ENCODE measurements at places on chromosomes 2 and 18.

DNA sequence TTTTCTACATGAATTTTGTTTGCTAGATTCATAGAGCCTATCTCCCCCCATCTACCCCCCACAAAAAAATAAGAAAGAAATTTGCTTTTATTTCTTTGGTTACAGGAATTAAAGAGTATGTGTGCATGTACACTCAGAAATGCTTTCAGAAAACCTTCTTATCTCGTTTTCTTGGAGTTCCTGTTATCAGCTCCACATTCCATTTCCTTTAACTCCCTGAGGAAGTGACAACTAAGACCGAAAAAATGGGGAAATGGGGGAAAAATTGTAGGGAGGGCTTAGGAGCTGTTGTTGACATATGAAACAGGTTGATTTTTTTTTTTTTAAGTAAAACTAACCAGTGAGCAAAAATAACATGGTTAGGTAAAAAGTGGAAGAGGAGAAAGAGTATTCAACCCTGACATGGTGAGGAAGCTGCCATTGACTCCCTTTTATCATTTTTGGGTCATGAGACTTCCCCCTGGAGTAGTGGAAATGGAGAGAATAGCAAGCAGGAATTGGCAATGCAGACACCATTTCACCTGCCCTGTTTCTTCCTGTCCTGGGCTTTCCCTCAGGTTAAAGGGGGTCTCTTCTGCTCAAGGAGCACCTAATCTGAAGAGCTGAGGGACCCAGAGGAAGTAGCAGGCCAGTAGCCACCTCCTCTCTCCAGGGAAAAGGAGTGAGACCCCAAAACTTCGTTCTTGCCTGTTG, 93.5 kb downstream of the OSBPL6 start:
- no peak overlapping the region for H3K27ac ChIP-seq
- no peaks in the 10 kb centered on the region for H3K4me1 ChIP-seq
- no peak for DNase-seq
- no peak overlapping the region for H3K4me3 ChIP-seq
- H3K27me3 ChIP-seq: no peaks in the 10 kb centered on the region
- H3K36me3 ChIP-seq: no peaks in the 10 kb centered on the region

DNA sequence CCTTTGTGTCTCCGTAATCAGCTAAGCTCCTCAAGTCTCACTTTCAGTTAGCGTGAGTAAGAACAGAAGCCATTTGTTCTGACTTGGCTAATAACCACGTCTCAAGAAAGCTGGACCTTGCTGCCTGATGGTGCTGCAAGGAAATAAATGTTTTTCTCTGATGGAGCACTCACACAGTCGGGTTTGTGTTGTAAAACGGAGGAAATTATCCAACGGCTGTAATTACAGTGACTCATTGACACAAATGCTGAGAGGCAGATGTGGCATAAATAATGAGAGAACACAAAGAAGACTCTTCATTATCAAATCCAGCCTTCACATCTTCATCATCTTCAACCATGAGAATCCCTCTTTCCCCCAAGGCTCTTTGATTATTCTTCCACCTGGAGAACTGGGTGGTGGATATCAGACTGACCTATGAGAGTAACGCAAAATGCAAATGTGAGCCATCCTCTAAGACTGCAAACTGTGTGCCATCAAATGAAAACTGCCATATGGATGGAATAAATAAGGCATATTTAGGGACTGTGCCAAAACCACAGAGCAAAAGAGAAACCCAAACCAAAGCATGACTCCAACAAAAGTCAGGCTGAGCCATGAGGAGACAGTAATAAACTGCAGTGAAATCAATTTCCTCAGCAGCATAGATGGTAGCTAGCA, 252.6 kb downstream of the RND3 start:
- no peak overlapping the region for H3K27ac ChIP-seq
- no peaks in the 10 kb centered on the region for H3K36me3 ChIP-seq
- no peaks in the 10 kb centered on the region for H3K27me3 ChIP-seq
- no peaks in the 10 kb centered on the region for H3K4me1 ChIP-seq

DNA sequence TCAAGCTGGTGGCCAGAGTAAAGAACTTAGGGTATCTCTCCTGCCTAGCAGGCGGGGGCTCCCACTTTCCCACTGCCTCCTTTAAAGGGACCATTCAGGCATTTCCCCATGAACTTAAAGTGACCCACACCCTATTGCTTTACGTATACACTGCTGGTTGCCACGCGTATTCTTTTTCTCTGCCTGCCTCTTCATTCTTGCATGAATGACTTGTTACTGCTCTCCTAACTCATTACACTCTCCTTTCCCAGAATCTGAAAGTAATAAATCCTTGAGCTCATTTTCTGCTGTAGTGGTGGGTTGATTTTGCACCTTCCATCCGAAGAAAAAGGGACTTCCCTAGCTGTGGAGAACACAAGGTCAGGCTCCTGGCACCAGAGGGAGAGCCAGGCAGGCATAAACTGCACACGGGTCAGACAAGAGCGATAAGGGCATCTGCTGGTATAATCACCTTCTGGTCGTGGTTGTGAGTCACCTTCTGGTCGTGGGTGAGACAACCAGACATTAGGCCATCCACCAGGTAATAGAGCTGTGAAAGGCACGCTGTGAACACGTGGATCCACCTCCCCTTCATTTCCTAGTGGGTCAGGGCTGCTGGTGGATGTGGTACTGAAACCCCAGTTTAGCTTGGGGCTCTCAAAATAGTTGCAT, 950.3 kb downstream of the SOCS6 start:
- H3K4me3 ChIP-seq: no peak overlapping the region
- H3K27me3 ChIP-seq: no peaks in the 10 kb centered on the region
- H3K27ac ChIP-seq: no peak overlapping the region
- no peaks in the 10 kb centered on the region for H3K4me1 ChIP-seq
- H3K36me3 ChIP-seq: no peaks in the 10 kb centered on the region
- no peak for DNase-seq

DNA sequence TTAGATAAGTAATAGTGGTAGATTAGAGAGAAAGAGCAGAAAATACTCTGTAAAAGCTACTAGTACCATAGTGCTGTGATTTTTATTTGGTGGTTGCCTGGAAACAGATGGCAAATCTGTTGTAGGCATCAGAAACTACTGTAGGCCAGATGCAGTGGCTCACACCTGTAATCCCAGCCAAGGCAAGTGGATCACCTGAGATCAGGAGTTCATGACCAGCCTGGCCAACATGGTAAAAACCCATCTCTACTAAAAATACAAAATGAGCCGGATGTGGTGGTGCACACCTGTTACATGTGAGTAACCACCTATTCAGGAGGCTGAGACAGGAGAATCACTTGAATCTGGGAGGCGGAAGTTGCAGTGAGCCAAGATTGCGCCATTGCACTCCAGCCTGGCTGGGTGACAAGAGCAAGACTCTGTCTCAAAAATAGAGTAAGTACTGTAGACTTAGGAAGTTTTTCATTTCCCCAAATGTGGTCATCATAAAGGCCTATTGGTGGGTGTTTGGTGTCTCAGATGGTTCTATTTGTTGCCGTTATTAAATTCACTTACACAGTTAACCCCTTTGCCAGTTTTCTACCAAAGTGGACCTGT, 79.6 kb downstream of the SPTBN1 start:
- no peak for DNase-seq
- no peaks in the 10 kb centered on the region for H3K27me3 ChIP-seq
- no peaks in the 10 kb centered on the region for H3K4me1 ChIP-seq
- H3K27ac ChIP-seq: no peak overlapping the region
- H3K36me3 ChIP-seq: peaks cover 5% of the 10 kb centered on the region

GRCh38 chr2:79370976-79371538, 141.8 kb upstream of the CTNNA2 start:
- H3K36me3 ChIP-seq: no peaks in the 10 kb centered on the region
- no peaks in the 10 kb centered on the region for H3K4me1 ChIP-seq
- no peak overlapping the region for H3K4me3 ChIP-seq

DNA sequence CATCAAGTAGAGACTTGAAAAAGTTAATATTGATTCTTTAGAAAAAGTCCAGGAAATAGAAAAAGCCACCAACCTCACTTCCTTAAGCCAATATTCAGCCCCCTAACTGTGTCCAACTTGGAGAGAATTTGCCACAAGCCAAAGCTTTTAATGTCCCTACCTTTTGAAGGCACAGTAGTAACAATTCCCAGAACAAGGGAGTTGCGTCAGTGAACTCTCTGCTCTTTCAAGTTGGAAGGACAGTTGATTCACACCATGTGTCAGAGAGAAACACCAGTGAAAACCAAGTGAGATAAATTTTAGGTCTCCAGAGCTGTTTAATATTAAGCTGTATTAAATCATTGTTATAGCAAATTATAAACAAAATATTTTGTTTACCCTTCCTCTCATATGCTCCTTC, 66.1 kb downstream of the EXOC6B start:
- no peaks in the 10 kb centered on the region for H3K36me3 ChIP-seq
- no peaks in the 10 kb centered on the region for H3K27me3 ChIP-seq
- H3K4me3 ChIP-seq: no peak overlapping the region
- DNase-seq: no peak
- H3K4me1 ChIP-seq: no peaks in the 10 kb centered on the region

DNA sequence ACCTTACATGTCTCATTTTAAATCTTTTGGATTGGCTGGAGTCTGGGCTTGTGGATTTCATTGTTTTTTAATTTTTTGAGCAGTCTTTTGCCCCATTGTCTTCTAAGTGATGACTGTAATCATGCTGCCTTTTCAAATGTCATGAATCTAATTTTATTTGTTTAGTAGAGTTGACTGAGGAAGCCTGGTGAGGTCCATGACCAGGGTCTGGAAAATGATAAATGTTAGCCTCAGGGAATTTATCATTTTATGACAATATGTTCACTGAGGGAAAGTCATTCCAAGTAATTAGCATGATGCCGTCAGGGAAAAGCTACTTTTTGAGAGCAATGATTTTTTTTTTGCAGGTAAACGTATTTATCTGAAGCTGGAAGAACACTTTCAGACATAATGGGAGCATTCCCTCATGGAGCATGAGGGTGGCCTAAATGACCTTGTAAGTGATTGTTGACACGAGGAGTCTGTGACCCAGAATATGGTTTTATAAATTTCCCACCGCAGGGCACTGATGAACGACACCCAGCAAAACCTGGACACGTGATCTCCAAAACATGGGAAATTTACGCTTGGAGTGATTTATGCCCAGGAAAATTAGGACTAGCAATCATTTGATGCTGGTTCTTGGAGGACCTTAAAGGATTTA, 155.3 kb upstream of the NABP1 start:
- H3K27me3 ChIP-seq: no peaks in the 10 kb centered on the region
- H3K36me3 ChIP-seq: no peaks in the 10 kb centered on the region
- no peak overlapping the region for H3K27ac ChIP-seq
- no peak overlapping the region for H3K4me3 ChIP-seq

DNA sequence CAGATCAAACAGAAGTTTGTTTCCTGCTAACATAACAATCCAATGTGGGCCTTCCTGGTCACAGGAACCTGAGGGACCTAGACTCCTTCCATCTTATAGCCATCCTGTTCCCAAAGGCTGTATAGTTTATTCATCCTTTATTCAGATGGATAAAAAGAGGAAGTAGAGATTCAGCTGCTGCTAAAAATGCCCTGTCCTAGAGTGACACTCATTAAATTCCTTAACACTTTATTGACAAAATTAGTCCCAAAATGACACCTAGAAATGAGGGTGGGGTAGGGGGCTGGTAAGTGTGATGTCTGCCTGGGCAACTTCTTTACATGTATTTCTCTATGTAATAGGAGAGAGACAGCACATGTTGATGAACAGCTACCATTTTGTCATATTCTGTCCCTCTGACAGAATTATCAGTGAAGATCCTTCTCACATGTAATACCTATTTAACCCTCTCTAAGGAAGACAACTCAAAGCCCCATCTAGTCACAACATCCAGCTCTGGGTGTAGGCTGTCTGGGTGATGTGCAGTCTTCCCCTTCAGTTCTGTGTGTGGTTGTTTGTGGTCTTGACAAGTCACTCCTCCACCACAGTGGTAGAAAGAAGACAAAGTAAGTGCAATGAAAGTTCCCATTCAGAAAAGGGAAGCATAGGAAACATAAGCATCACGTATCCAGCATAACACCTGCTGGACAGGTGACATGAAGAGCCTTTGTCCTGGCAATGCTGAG, 253.9 kb upstream of the CNTNAP5 start:
- no peaks in the 10 kb centered on the region for H3K36me3 ChIP-seq
- no peak overlapping the region for H3K27ac ChIP-seq
- H3K27me3 ChIP-seq: no peaks in the 10 kb centered on the region
- no peaks in the 10 kb centered on the region for H3K4me1 ChIP-seq

DNA sequence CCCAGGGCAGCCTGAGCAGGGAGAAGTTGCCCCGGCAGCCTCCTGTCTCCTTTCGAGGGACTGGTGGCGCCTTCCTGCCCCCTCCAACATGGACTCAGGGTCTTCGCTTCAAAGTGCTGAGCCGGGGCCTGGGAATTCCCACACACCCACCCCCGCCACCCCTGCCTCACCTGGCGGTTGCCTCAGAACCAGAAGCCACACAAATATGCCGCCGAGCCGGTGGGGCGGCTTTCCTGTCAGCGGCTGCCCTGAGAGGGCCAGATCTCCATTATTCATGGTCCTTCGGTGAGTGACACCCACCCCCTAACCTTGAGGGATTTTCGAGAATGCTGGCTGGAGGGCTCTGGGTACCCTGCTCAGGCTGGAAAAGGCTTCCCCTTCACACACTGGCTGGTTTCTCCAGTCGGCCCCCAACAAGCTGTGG, 71.7 kb downstream of the SMAD7 start:
- H3K27ac ChIP-seq: no peak overlapping the region
- no peaks in the 10 kb centered on the region for H3K36me3 ChIP-seq
- DNase-seq: peak; percentile 75
- H3K27me3 ChIP-seq: no peaks in the 10 kb centered on the region

GRCh38 chr18:55593888-55594287, 5.9 kb upstream of the TCF4 start:
- H3K27me3 ChIP-seq: no peaks in the 10 kb centered on the region
- H3K36me3 ChIP-seq: no peaks in the 10 kb centered on the region
- no peak for DNase-seq
- no peak overlapping the region for H3K4me3 ChIP-seq
